Smooth muscle cell of the pulmonary artery (primary cell): ENCODE measurements at places on chromosomes 7 and 10. TPM values are rescaled to one million over a fixed set of nuclear protein-coding genes. Genes with fewer than 3 reads are reported as not detected.

The TAS2R41 gene
- total RNA-seq, result not detected in 2 replicates

The GPR15LG gene
- total RNA-seq, result not detected in 2 replicates

The LBX1 gene
- not detected in 2 replicates for total RNA-seq

The ZNF727 gene
- 0.07 and 0.10 TPM in 2 replicates for total RNA-seq

The WNT8B gene
- not detected in 2 replicates for total RNA-seq

The EPDR1 gene
- 43.8 and 113 TPM in 2 replicates for total RNA-seq

The CHAT gene
- not detected in 2 replicates for total RNA-seq

The KCNK18 gene
- not detected in 2 replicates for total RNA-seq

The PIP gene
- not detected in 2 replicates for total RNA-seq

The CFAP43 gene
- total RNA-seq, result 0.23 and 0.52 TPM in 2 replicates

The ZNF800 gene
- total RNA-seq, result 11.3 and 11.8 TPM in 2 replicates

The PRSS1 gene
- not detected in 2 replicates for total RNA-seq

The BRAF gene
- total RNA-seq, result 24.8 and 24.9 TPM in 2 replicates

The PTCD1 gene
- total RNA-seq, result 6.8 and 7.8 TPM in 2 replicates

The OGA gene
- 86.7 and 118 TPM in 2 replicates for total RNA-seq

The ATOH7 gene
- 0.07 TPM in 1 of 2 replicates, not detected in the other for total RNA-seq

The SLC29A4 gene
- 6.0 and 6.5 TPM in 2 replicates for total RNA-seq

The ADIRF gene
- 86.1 and 116 TPM in 2 replicates for total RNA-seq

The ZPBP gene
- total RNA-seq, result not detected in 2 replicates

The FLNC gene
- total RNA-seq, result 324 and 363 TPM in 2 replicates

The SUGCT gene
- 8.4 and 18.9 TPM in 2 replicates for total RNA-seq

The SLC18A3 gene
- not detected in 2 replicates for total RNA-seq

The PCLO gene
- total RNA-seq, result 0.03 and 0.07 TPM in 2 replicates

The ELN gene
- 82.6 and 158 TPM in 2 replicates for total RNA-seq

The PIK3AP1 gene
- 0.13 TPM in 1 of 2 replicates, not detected in the other for total RNA-seq

The C10orf143 gene
- 0.13 and 0.30 TPM in 2 replicates for total RNA-seq

The CNTNAP2 gene
- under 0.01 TPM in 1 of 2 replicates, not detected in the other for total RNA-seq

The BTRC gene
- 13.4 and 13.9 TPM in 2 replicates for total RNA-seq

The PRKG1 gene
- total RNA-seq, result 27.2 and 52.2 TPM in 2 replicates

The PLCE1 gene
- total RNA-seq, result 1.8 and 2.5 TPM in 2 replicates

The RAPGEF5 gene
- 23.8 and 35.8 TPM in 2 replicates for total RNA-seq

The TMEM130 gene
- 0.36 and 1.0 TPM in 2 replicates for total RNA-seq

The GPR37 gene
- total RNA-seq, result 1.5 and 2.7 TPM in 2 replicates

The HOXA13 gene
- not detected in 2 replicates for total RNA-seq

The TUBB8 gene
- total RNA-seq, result not detected in 2 replicates

The BRI3 gene
- total RNA-seq, result 104 and 180 TPM in 2 replicates

The H2BK1 gene
- not detected in 2 replicates for total RNA-seq

The HTR7 gene
- total RNA-seq, result 6.0 and 21.2 TPM in 2 replicates

The NUP42 gene
- 25.5 and 28.7 TPM in 2 replicates for total RNA-seq

The FAM25G gene
- not detected in 2 replicates for total RNA-seq

The TDRD1 gene
- 0.13 and 1.2 TPM in 2 replicates for total RNA-seq

The TBX20 gene
- total RNA-seq, result 0.99 and 4.3 TPM in 2 replicates
